ENCODE measurements at places on chromosomes 1 and 21.

- no peak for DNase-seq
Measured at GRCh38 chr1:57156907-57157306, 191.1 kb upstream of the C8B start.

DNA sequence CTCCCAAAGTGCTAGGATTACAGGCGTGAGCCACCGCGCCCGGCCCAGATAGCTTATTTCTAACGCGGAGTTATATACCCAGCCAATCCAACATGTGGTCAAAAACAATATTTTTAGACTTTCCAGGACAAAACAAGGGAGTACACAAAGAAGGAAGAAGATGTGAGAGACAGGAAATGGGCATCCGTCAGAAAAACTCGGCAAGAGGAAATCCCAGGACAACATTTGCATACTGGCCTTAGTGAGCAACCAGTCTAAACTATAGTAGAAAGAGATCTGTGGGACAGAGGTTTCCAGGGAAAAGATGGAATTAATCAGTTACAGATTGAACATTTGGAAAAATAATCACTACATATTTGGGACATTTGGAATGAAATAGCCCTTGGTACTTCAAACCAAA, 11.4 kb downstream of the ARMH1 start:
- no peak for DNase-seq

GRCh38 chr1:17170571-17170970, 34.4 kb upstream of the PADI1 start:
- DNase-seq = no peak

DNA sequence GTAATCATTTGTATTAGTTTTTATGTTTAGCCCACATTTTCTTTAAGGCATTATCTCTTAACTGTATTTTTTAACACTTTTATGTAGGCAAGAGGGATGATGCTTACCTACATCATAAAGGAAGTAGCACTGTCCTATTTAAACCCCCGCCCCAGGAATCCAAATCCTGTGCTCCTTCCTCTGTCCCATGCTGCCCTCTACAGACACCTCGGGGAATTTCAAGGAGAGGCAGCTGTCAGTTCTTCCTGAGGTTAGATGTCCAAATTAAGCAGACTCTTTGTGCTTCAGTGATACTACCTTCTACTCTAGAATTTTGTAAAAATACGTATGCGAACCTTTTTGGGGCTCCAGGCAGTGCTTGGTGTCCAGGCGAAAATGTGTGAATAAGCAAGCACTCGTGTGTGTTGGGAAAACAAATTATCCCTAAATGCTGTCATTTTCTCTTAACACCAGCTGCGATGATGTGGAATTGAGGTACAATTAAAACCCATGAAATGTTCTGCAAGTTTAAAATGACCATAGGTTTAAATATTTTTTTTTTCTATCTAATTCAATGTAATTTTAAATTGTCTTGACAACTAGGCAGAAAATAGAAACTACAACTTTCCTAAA, 19.2 kb downstream of the CRCT1 start:
- DNase-seq = peak; percentile 45

DNA sequence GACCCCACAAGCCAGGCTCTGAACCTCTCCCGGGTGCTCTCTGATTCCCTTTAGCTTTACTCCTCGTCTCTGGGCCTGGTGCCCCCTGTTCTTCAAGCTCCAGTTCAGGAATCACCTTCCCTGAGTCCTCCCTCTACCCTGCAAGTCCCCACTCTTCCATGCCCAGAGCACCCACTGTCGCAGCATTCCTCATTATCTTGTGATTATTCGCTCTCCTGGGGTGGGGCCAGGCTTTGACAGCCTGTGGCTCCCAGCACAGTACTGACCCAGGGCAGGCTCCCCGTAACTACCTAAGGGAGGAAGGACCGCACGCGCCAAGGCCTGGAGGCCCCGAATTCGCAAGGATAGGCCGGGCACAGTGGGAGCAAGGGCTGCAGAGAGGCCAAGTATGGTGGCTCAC, 734 bp upstream of the C1orf210 start:
- DNase-seq = no peak

DNA sequence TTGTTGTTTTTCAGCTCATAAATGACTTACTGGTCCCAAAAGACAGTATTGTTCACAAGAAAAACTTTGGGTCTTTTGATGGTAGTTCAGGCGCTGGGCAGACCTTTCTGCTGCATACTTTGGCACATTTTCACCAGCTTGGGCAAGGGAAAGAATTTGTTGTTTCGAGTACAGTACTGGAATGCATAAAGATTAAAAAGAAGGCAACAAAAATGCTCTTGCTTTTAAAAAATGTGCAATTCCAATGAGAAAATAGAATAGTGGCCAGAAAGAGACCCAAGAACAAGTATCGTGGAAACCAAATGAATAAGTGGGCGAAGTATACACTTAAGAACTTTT, 56.0 kb downstream of the CLIC6 start:
- DNase-seq = no peak

GRCh38 chr1:198845851-198846250, 207.0 kb downstream of the PTPRC start:
- no peak for DNase-seq

- DNase-seq = peak; percentile 50
Measured at GRCh38 chr1:9589144-9589718, 520 bp downstream of the TMEM201 start.

DNA sequence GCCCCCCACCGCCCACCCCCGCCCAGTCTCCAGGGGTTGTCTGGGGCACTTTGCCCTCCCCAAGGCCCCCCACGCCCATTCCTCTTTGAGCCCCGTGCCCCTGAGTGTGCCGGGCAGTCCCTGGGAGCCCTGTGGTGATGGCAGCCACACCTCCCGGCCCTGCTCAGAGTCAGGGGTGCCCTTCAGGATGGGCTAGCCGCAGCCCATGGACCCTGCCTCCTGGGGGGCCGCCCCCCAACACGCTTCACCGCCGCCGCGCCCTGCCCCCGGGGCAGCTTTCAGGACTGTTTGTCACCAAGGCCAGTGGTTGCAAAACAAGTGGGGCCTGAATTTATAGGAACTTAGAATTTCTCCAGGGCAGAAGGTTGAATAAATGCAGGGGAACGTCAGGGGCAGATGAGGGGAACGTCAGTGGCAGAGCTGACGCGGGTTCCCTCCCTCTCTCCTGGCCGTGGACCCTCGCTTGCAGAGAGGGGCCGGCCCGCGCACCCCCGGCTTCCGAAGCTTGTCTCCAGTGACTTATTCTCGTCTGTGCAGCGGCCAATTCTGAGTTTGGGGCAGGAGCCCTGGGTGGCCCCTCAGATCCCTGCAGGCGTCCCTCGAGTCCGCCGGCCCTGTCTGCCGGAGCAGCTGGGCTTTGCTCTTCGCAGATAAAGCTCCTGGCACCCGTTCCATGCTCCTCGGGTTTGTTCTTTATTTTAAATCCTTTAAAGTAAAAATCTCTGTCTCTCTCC, 41.2 kb upstream of the ADARB1 start:
- DNase-seq = no peak

GRCh38 chr1:190837888-190838287, 360.2 kb upstream of the BRINP3 start:
- no peak for DNase-seq

DNA sequence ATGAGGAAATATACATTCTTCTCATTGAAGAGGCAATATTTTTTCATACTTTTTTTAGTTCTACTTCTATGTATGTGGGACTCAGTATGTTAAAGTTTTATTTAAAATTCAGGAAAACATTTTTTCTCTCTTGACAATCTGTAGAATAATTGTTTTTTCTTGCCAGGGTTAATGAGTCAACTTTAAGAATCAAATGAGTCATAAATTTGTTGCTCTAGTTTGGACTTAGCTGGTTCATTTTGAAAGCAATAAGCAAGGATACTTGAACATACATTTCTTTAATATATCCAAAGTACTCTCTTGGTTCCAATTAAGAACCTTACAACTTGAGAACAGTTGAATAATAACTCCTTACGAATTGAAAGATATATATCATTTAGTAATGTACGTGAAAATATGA, 1145.3 kb upstream of the B3GALT2 start:
- DNase-seq = no peak

- DNase-seq = no peak
Measured at GRCh38 chr1:205983925-205984725, 19.1 kb downstream of the RAB7B start.

DNA sequence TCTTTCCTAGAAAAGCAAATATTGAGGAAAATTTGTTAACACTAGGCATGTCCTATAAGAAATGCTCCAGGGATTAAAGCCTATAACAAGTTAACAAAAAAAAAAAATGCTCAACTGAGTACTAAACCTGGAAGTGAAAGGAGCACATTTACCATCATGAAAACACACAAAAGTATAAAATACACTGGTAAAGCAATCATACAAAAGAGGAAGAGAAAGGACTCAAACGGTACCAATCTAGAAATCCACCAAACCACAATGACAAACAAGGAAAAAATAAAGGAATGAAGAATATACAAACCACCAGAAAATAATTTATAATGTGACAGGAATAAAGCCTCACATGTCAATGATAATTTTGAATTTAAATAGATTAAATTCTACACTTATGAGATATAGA, 21.2 kb downstream of the CD1E start:
- DNase-seq = no peak

DNA sequence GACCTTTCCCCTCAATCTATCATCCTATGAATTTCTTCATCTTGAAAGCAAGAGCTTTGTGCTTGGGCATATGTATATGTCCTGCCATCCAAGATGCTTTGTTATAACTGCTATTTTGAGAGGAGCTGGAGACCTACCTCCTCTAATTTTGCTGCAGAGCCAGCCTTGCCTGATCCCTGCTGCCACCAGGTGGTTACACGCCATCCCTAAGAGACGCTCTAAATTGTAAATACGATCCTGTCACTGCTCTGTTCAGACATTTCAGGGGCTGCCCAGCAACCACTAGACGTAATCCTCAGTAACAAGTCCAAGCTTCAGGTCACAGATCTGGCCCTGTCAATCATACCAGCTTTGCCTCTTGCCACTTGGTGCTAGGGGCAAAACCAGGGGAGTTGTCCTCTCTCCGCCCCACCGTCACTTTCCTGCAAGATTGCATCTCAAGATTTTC, 32.9 kb downstream of the GPA33 start:
- DNase-seq = peak; percentile 78

GRCh38 chr1:153384958-153385580, 5.8 kb downstream of the S100A8 start:
- DNase-seq = no peak

- DNase-seq = no peak
Measured at GRCh38 chr1:224867715-224868114, 61.8 kb upstream of the DNAH14 start.

- no peak for DNase-seq
Measured at GRCh38 chr1:30039354-30040080, 683.9 kb downstream of the MATN1 start.

GRCh38 chr1:182163821-182164223, 102.3 kb upstream of the ZNF648 start:
- DNase-seq = no peak

DNA sequence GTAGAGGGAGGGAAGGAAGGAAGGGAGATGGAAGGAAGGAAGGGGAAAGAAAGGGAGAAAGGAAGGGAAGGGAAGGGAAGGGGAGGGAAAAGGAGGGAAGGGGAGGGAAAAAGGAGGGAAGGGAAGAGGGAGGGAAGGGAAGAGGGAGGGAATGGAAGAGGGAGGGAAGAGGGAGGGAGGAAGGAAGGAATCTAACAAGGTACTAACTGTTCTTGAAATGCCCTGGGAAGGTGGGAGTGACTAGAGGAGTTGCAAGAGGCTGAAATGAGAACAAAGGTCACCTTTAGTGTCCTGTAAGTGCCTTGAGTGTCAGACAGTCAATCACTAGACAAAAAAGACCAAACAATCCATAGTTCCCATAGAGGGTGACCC, 2.3 kb upstream of the ATP2B4 start:
- DNase-seq = no peak

GRCh38 chr1:87939444-87939843, 610.8 kb downstream of the LMO4 start:
- DNase-seq = no peak

GRCh38 chr1:1157426-1157913, 16.2 kb upstream of the TTLL10 start:
- DNase-seq = peak; percentile 85

GRCh38 chr1:80448081-80448480, 1352.7 kb upstream of the ADGRL2 start:
- no peak for DNase-seq

GRCh38 chr1:159955456-159955855, 1.4 kb upstream of the SLAMF9 start:
- no peak for DNase-seq
